ENCODE measurements at places on chromosomes 2 and 18. TPM values are rescaled to one million over a fixed set of nuclear protein-coding genes. Genes with fewer than 3 reads are reported as not detected.

- DNase-seq, result peak; percentile 66
Measured at GRCh38 chr2:85872536-85873161, 16.1 kb downstream of the ST3GAL5 start.

DNA sequence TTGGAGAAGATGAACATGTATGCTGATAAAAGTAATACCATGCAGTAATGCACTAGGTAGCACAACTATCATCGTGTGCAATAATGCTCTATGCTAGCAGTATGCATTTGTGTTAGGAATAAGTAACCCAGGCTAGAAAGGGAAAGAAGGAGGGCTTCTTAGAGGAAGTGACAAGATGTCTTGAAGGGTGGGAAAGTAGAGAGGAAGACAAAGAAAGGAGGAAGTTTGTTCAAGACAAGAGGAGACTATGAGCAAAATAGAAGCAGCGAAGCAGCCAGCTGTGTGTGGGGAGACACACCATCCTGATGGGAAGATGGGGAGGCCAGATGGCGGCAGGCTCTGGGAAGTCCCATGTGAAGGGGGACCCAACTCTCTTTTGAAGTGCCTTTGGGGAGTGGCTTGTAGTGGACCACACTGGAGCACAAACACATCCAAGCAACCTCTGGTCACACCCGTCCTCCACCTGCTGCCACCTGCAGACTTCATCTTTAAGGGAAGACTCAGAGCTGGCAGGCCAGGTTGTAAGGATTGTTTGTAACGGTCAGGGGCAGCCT lies 39.9 kb upstream of the INHBB start:
- DNase-seq, result no peak

- DNase-seq, result no peak
Measured at GRCh38 chr18:51461956-51462355, 264.5 kb upstream of the MEX3C start.

FAM124B gene
- total RNA-seq, result not detected

COL6A3 gene
- total RNA-seq, result 0.17 TPM

GALNT14 gene
- not detected for total RNA-seq

All from G401 (cell line).